ENCODE measurements at places on chromosomes 2 and 18.

- no peaks in the 10 kb centered on the region for H3K4me1 ChIP-seq
- H3K27me3 ChIP-seq: no peaks in the 10 kb centered on the region
- no peaks in the 10 kb centered on the region for H3K36me3 ChIP-seq
- H3K4me3 ChIP-seq: no peak overlapping the region
- peak; percentile 47 for DNase-seq
- H3K27ac ChIP-seq: no peak overlapping the region
Measured at GRCh38 chr2:31170071-31170698, 31.9 kb upstream of the GALNT14 start.

DNA sequence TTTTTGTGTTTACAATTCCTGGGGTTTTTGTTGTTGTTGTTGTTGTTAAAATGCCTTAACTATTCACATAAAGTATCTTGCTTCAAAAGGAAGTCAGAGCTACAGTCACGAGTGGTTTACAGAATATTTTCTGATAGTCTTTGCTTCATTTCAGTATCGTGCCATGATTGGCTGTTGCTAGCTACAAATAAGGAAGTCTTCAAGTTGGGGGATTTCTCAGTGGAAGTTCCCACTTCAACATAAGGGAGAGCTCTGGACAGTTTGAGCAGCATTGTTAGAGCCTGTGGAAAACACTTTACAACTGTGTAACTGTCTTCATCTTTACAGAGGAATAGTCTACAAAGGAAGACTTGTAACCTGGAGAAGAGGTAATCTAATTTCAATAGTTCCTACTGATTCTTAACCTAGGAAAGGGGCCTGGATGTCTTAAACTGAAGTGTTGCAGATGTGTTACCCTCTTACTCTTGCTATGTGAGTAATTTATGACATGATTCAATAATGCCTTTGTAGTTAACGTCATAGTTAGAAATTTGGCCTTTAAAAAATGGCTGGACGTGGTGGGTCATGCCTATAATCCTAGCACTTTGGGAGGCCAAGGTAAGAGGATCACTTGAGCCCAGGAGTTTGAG lies 23.4 kb upstream of the TANK start:
- no peaks in the 10 kb centered on the region for H3K36me3 ChIP-seq
- H3K4me3 ChIP-seq: peak overlapping the region; percentile 78
- H3K27ac ChIP-seq: peak overlapping the region; percentile 88

DNA sequence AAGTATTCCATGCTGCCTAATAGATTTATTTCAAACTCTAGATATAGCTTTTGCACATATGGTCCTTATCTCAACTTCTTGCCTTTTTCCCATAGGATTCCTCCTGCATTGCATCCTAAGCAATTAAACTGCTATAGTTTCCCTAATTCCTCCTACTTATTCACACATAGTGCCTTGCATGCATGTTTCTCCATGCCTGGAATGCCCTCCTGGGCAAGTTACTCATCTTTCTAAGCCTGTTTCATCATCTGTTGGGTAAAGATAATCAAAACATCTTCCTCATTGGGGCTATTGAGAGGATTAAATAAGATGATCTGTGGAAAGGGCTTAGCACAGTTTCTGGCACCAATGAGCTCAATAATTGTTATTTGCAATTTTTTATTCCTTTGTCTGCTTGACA lies 726.5 kb downstream of the SLC4A3 start:
- H3K27ac ChIP-seq: no peak overlapping the region
- no peak for DNase-seq
- H3K4me1 ChIP-seq: no peaks in the 10 kb centered on the region
- H3K4me3 ChIP-seq: no peak overlapping the region
- no peaks in the 10 kb centered on the region for H3K36me3 ChIP-seq
- no peaks in the 10 kb centered on the region for H3K27me3 ChIP-seq

GRCh38 chr2:145874466-145874865 lies 1354.5 kb upstream of the ZEB2 start:
- H3K27ac ChIP-seq: no peak overlapping the region
- no peaks in the 10 kb centered on the region for H3K4me1 ChIP-seq
- peak; percentile 30 for DNase-seq
- no peaks in the 10 kb centered on the region for H3K36me3 ChIP-seq
- no peaks in the 10 kb centered on the region for H3K27me3 ChIP-seq

DNA sequence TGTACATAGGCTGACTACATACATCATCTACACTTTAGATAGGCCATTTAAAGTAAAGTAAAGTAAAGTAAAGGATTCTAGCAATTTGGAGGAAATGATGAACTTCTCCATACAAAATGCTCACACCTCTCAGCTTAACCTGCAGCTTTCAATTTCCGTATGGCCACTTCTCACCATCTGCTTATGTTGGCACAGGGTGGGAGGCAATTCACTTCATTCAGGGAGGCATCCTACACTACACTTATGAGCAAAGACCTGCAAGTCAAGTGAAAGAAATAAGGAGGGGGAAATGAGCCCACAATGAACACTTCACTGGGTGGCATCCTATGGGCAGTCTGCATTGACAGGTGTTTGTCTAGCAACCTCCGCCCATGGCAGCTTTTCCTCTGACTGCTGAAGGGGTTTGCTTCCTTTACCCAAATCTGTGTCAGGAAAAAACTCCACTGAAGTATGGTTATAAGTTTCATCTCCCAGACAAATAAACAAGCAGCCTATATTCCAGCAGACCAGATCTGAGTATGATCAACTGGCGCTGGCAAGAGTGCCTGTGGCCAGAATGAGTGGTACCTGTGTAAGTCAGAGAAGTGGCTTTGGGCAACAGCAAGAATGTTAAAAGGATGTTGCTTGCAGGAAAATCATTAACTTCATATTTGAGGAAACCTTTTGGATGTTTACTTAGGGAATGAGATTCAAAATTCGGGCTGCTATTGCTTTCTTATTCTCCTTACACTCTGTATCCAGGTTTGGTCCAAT lies 449.1 kb downstream of the TGIF1 start:
- H3K27ac ChIP-seq: no peak overlapping the region
- H3K4me1 ChIP-seq: no peaks in the 10 kb centered on the region
- no peak overlapping the region for H3K4me3 ChIP-seq
- H3K36me3 ChIP-seq: no peaks in the 10 kb centered on the region
- no peak for DNase-seq

DNA sequence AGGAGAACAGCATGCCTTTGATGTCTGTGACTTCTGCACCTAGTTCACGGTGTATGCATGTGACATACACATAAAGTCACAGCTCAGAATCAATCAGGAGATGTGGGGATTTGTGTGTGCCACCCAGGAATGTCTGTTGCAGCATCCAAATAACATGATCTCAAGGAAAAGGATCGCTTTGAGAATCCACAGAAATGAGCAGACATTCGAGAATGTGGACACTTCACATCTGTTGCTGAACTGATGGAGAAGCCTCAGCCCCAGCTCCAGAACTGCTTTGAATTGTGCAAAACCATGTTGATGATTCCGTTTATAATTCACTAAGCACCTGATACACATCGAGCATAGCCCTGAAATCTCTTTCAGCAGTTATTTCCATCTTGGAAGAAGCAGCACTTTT lies 208.6 kb downstream of the CMPK2 start:
- no peaks in the 10 kb centered on the region for H3K36me3 ChIP-seq
- no peak for DNase-seq
- no peak overlapping the region for H3K27ac ChIP-seq
- H3K4me3 ChIP-seq: no peak overlapping the region
- no peaks in the 10 kb centered on the region for H3K27me3 ChIP-seq
- no peaks in the 10 kb centered on the region for H3K4me1 ChIP-seq

DNA sequence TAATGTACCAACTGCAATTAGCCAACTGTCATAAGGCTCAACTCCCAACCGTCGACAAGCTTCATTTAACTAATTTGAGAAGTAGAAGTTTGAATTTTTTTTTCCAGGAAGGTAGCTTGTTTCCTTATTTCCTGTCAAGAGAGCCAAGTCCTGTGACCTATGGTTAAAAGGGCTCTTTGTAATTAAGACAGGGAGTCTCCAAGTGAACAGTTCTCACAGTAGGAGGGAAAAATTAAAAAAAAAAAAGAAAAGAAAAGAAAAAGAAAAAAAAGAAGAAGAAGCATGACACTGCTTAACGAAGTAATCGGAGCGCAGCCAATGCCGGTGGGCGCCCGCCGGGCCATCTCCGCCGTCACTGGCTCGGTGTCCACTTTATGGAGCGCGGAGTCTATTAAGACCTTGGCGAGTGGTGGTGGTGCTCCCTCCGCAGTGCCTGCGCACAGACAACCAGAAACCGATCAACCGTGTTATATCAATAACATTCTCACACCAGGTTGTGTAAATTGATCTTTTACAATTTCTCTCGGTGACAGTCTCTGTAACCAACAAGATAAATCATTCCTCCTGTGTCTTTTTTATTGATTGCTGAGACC lies 197.2 kb upstream of the POU3F3 start:
- H3K4me3 ChIP-seq: no peak overlapping the region
- H3K36me3 ChIP-seq: no peaks in the 10 kb centered on the region
- no peak for DNase-seq
- H3K27me3 ChIP-seq: no peaks in the 10 kb centered on the region

GRCh38 chr2:110124939-110125691 lies 9.5 kb upstream of the MALL start:
- H3K4me3 ChIP-seq: no peak overlapping the region
- peaks cover 10% of the 10 kb centered on the region for H3K4me1 ChIP-seq
- no peak overlapping the region for H3K27ac ChIP-seq
- H3K27me3 ChIP-seq: no peaks in the 10 kb centered on the region
- H3K36me3 ChIP-seq: no peaks in the 10 kb centered on the region
- no peak for DNase-seq

- H3K36me3 ChIP-seq: no peaks in the 10 kb centered on the region
- no peaks in the 10 kb centered on the region for H3K4me1 ChIP-seq
- DNase-seq: no peak
- H3K27me3 ChIP-seq: no peaks in the 10 kb centered on the region
Measured at GRCh38 chr2:160144280-160144990, 55.6 kb downstream of the ITGB6 start.

DNA sequence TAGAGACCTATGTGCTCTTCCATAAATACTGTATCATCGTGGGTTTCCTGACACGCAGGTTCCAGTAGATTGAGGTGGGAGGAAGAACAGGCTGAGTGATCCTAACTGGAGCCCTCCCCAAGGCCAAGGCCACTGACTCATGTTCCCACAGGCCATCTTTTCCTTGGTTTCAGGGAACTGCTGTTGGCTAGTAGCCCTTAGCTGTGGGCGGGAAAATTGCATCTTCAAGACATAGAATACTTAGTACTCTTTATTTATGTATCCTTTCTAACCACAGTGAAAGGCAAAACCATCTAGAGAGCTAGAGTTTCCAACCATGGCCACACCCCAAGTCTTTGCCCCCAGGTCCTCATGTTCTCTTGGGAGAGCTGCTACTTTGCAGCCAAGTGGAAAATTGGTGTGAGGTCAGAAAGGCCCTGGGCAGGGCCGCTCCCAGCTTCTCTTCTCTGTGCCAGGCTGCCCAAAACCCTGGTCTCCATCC lies 55.9 kb downstream of the COPS8 start:
- H3K36me3 ChIP-seq: no peaks in the 10 kb centered on the region
- H3K27me3 ChIP-seq: no peaks in the 10 kb centered on the region
- DNase-seq: no peak
- H3K27ac ChIP-seq: no peak overlapping the region
- no peak overlapping the region for H3K4me3 ChIP-seq

DNA sequence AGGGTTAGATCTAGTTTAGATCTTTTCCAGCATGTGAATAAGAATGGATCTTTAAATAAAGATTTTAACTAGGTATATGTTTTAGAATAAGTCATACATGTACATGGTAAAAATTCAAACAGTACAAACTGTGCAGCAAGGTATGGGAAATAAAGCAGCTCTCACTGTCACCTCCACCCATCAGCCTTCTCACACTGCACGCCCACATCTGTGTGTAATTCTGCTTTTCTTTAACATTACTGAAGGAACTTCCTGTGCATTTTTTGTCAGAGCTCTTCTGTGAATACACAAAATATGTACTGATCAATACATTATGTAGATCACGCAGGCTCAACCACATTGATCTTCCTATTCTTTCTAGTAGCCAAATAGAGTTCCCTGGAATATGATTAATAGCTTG lies 3.4 kb downstream of the CASP8 start:
- H3K36me3 ChIP-seq: no peaks in the 10 kb centered on the region
- peaks cover 16% of the 10 kb centered on the region for H3K4me1 ChIP-seq
- no peak overlapping the region for H3K27ac ChIP-seq
- no peaks in the 10 kb centered on the region for H3K27me3 ChIP-seq
- no peak overlapping the region for H3K4me3 ChIP-seq

DNA sequence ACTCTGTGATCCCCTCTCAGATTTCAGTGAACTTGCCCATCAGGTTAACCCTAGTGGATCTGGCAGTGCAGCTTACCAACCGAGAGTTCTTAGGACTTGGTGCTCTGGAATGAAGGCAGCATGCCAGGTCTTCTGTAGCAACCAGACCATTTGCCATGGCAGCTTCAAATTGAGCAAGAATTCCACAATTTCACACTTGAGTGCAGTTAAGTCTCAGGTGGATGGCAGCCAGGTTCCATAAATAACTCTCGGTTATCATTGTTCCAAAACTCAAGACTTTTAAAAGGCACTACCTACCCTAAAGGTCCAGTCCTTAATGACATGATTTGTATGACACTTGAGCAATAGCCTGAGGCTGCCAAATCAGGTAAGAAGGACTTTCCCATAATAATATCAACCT lies 48.1 kb downstream of the GALNT3 start:
- no peaks in the 10 kb centered on the region for H3K27me3 ChIP-seq
- no peak for DNase-seq
- no peak overlapping the region for H3K4me3 ChIP-seq
- no peaks in the 10 kb centered on the region for H3K4me1 ChIP-seq
- H3K27ac ChIP-seq: no peak overlapping the region
- no peaks in the 10 kb centered on the region for H3K36me3 ChIP-seq

GRCh38 chr2:76579911-76580310 lies 869.2 kb upstream of the GCFC2 start:
- no peaks in the 10 kb centered on the region for H3K27me3 ChIP-seq
- DNase-seq: no peak
- H3K4me3 ChIP-seq: no peak overlapping the region
- no peaks in the 10 kb centered on the region for H3K36me3 ChIP-seq
- H3K27ac ChIP-seq: no peak overlapping the region

DNA sequence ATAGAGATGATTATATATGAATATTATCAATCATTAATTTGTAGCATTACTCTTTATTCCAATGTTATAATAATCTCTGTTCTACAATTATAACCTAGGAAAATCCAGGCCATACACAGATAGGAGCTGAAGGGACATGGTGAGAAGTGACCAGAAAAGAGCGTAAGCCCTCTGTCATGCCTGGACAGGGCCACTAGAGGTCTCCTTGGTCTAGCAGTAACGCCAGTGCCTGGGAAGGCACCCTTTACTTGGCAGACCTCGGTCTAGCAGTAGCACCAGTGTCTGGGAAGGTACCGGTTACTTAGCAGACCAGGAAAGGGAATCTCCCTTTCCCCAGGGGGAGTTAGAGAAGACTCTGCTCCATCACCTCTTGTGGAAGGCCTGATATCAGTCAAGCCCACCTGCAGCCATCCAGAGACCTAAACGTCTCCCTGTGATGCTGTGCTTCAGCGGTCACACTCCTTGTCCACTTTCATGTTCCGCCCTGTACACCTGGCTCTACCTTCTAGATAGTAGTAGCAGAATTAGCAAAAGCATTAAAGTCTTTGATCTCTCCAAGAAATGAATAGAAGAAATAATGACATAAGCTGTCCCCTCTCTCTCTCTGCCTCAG lies 447.5 kb upstream of the FSIP2 start:
- H3K36me3 ChIP-seq: no peaks in the 10 kb centered on the region
- peak; percentile 47 for DNase-seq
- H3K27me3 ChIP-seq: no peaks in the 10 kb centered on the region
- H3K4me1 ChIP-seq: no peaks in the 10 kb centered on the region
- no peak overlapping the region for H3K27ac ChIP-seq

- H3K27me3 ChIP-seq: no peaks in the 10 kb centered on the region
- no peaks in the 10 kb centered on the region for H3K4me1 ChIP-seq
- no peak overlapping the region for H3K4me3 ChIP-seq
Measured at GRCh38 chr2:167964650-167965413, 282.6 kb downstream of the STK39 start.

- no peaks in the 10 kb centered on the region for H3K27me3 ChIP-seq
- peaks cover 7% of the 10 kb centered on the region for H3K4me1 ChIP-seq
- no peak overlapping the region for H3K27ac ChIP-seq
- H3K36me3 ChIP-seq: peaks cover 2% of the 10 kb centered on the region
- peak; percentile 65 for DNase-seq
Measured at GRCh38 chr2:15400240-15400826, 160.8 kb downstream of the NBAS start.
